DMS 273 treated with DMSO at 0.1 percent for 48 hours (cell line): ENCODE measurements at places on chromosomes 11 and 22.

DNA sequence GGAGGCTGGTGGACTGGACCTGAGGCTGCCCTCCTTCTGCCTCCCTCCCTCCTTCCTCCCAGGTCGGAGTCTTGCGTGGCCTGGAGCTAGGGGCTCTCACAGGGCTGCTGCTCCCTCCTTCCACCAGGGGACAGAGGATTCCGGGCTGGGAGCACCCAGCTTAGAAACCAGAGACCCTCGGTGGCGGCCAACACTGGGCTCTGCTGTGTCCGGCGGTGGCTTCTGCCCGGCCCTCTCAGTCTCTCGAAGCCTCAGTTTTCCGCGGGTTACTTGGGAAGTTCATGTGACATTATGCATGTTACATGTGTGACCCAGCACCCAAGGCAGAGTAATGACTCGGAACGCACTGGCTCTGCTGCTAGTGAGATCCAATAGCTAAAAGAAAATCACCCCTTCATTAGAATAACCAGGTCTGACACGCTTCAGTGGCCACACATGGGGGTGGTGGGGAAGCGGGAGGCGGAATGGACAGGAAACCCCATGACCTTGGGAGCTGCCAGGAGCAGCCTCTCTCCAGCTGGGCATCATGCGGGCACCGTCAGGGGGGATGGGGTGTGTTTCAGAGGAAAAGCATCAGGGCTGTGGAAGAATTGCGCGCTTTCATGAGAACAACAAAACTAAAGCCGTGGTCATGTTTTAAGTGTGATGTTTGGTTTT is 5.9 kb upstream of the MRGPRG start:
- no peak for DNase-seq

GRCh38 chr11:61489833-61490721 is 18.5 kb upstream of the LRRC10B start:
- no peak for DNase-seq

DNA sequence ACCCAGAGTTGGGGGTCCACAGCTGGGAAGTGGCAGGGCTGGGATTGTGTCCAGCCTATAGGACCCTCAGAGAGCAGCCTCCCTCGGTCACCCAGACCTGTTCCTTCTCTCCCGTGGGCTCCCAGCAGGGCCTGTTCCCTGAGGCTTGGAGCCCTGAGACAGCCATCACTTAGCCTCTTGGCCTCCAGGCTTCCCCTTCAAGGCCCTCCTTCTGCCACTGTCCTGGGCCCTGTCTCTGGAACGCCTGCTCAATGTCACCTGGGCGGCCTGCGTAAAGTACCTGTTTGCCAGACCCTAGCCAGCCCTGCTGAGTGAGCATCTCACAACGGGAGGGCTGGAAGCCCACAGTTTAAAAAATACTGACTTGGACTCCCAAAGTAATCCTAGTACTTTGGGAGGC is 6.5 kb downstream of the MGAT3 start:
- no peak for DNase-seq

DNA sequence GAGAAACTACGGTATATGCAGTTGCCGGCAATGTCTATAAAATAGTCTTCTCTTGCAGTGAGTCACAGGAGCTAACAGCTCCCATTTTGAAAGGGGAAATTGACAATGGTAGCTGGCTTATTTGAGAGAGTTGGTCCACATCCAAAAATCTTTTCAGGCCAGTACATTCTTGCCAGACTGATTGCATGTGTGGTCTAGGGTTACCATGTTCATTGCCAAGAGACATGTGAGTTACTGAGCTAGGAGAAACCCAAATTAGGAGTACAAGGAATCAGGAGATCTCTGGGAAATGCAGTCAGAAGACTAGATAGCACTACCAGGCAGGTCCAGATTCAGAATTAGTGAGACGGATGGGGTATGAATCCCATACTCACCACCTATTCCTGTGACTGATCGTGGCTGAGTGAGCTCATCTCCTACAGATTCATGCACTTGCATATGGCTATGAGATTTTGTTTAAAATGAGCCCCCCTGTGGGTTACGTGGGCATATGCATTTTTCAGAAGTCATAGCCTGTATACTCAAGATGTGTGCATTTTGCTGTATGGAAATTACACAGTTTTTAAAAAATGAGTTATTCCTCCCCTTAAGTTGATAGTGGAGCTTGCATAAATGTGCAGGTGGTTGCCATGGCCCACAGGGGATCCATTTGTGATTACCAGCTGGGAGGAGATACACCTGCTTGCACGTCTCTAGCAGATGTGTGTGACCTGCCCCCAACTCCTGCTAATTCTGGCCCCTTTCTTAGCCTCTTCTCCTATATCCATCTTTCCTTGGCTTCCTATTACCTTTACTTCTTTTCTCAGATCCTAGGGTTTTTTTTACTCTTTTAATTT is 102.7 kb downstream of the COMMD9 start:
- peak; percentile 66 for DNase-seq

DNA sequence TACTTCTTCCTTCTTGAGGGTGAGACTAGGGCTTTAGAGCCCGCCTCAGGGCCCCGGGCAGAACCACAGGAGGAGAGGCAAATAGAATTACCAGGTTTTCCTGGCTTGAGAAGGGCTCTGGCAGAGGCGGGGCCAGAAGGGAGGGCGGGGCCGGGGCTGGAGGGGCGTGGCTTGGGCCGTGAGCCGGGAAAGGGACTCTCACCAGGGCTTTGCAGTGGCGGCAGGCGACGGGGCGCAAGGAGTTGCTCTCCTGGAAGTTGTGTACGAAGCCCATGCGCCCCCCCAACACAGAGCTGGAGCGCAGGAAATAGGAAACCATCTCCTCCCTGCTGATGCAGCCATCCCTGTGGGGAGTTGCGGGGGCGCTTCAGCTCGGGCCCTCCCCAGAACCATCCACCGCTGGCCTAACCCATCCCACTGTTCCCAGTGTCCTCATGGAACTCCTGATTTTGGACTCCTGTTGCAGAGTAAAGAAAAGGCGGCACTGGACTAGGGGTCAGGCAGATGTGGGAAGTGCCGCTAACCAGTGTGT is 6.9 kb upstream of the NRXN2 start:
- no peak for DNase-seq

DNA sequence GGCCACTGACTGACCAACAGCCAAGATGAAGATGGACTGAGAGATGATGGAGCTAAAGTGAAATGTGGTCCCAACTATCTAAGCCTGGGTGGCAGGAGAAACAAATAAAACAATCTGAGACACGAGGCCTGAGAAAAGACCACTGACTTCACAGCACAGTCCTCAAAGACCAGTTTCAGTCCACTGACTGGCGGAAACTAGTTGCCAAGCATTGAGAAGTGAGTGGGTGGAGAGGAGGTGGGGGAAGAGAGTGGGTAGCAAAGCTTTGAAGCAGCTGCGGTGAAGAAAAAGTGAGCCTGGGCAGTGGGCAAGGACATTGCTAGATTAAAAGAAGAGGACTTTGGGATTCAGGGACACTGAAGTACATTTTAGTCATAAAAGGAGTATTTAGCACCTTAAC is 1.9 kb downstream of the MS4A1 start:
- DNase-seq, result no peak

- no peak for DNase-seq
These were observed 1.3 kb upstream of the PAK1 start for GRCh38 chr11:77475206-77475605.

GRCh38 chr11:92698742-92699141 is 270.7 kb upstream of the MTNR1B start:
- DNase-seq, result no peak

DNA sequence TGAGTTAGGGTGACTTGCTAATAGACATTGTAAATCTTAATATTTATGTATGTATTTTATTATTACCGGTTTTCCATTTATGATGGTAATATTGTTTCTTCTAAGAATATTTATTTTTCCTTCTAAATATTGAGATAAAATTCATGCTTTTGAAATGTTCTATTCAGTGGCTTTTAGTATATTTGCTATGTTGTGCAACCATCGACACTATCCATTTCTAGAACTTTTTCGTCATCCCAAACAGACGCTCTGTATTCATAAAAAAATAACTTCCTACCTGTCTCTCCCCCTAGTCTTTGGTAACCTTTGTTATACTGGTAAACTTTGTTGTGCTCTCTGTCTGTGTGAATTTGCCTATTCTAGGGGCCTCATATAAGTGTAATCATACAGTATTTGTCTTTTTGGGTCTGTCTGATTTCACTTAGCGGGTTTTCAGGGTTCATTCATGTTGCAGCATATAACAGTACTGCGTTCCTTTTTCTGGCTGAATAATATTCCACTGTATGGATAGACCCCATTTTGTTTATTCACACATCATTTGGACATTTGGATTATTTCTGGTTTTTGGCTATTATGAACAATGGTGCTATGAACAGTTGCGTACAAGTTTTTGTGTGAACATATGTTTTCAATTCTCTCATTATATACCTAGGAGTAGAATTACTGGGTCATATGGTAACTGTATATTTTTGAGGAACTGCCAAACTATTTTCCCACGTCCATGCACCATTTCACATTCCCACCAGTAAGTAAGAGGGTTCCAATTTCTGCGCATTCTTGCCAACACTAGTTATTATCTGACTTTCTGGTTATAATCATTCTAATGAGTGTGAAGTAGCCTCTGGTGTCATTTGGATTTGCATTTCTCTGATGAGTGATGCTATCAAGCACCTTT is 15.9 kb downstream of the NEAT1 start:
- DNase-seq, result no peak

- no peak for DNase-seq
These were observed 15.6 kb upstream of the SUSD2 start for GRCh38 chr22:24165673-24166072.

DNA sequence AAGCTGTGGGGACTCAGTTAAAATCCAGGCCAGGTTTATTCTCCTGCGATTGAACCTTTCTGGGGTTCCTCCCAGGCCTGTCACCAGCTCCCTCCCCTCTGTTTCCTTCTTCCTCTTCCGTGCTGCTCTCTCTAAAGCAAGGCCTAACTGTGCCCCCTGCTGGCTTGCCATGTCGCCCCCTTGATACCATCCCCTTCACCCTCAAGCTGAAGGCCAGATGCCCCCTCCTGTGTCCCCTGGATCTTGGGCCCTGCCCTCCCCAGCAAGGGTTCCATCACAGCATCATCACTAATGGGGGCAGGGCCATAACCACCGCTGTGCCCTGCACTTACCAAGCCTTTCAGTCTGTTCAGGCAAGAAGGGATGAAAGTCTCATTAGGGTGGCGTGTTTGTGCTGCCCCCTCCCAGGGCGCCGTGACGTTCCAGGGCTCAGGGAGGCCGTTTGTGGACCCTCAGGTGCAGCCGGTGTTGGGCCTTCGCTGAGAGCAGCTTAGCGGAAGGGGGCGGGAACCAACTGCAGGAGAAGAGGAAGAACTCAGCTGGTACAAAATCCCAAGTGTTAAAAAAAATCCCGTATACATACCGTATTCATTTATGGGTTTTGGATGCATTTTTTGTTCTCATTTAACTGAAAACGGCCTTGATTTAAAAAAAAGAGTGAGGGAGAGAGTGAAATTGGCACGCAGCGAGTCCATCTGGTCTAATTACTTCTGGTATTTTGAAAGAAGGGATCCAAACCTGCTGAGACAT is 69.9 kb downstream of the MPPED1 start:
- no peak for DNase-seq

- no peak for DNase-seq
These were observed 1.8 kb downstream of the EWSR1 start for GRCh38 chr22:29269731-29270474.

DNA sequence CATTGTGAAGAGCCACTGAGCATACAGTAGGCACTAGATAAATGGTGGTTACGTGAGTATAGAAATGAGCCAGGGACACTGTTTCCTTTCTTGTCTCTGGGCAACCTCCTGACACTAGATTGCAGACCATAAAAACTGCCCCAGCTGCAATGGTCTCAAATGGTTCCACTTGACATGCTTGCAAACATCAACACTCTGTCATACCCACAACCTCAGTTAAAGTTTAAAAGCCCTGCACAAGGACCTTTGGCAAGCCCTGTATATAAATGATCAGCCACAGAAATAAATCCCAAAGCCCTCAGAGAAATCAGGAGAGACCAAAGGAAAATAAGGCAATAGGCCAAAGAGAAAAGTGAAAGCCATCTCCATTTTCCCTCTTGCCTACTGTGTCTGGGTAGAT is 20.7 kb downstream of the PLEKHA7 start:
- DNase-seq, result no peak

GRCh38 chr11:69682221-69682620 is 7.1 kb upstream of the LTO1 start:
- no peak for DNase-seq

GRCh38 chr11:2768471-2769408 is 68.9 kb upstream of the KCNQ1OT1 start:
- no peak for DNase-seq

DNA sequence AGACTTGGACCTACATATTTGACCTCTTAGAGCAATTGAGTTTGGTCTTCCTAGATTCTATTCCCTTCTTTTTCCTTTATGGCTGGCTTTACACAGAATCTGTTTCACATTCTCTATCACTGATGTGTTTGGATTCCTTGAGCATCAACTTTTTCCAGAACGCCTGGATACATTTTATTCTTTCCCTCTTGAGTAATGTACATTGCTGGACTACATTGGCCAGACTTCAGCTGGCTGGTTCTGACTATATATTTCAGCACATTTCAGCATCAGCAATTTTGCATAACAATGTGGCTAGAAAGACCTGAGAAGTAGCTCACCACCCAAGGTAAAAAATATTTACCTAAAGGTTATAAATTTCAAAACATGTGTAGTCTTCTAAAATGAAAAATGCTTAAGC is 2198.2 kb upstream of the RAG2 start:
- no peak for DNase-seq

DNA sequence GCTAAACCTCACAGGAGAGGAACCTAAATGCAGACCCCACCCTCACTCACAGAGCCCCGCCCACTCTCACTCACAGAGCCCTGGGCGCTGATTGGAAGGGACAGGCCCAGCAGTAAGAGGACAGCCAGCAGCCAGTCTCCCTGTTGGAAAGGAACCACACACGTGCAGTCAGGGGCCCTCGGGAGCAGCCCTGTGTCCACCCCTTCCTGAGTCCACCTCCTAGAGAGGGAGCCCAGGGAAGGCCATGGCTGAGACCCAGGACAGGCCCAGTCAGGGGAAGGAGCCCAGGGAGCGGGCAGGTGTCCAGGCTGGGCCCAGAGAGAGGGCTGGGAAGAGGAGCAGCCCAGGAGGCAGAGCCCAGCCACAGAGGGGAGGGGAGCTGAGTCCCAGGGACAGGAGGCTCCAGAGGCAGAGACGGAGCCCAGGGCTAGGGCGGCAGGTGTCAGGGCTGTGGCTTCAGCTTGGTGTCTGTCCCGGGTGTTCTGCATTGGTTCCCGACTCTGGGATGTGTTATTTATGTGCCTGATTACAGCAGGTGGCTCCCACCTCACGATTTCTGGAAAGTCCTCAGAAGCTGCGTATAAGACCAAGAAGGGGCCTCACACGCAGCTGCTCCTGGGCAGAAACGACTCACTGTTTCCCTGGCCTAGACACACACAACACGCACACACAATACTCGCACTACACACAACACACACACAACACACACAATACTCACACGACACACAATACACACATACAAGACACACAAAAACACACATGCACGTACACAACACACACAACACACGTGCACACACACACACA is 9.0 kb upstream of the APOBEC3H start:
- no peak for DNase-seq

DNA sequence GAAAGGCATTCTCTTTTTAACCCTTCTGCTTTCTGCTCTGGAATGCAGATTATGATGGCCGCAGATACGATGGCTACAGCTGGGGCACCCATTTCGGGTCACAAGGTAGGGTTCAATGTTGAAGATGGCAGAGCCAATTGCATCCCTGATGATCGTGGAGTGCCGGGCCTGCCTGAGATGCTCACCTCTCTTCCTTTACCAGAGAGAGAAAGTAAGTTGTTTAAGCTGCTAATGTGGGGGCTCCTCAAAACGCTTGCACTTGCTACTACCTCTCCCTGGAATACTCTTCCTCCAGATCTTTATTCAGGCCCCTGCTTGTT is 50.8 kb upstream of the PRDM11 start:
- no peak for DNase-seq

GRCh38 chr11:112226831-112227401 is 688 bp downstream of the PTS start:
- DNase-seq, result no peak
